ENCODE measurements at places on chromosomes 11 and 22. TPM values are rescaled to one million over a fixed set of nuclear protein-coding genes. Genes with fewer than 3 reads are reported as not detected.
A peak's percentile ranks its signal among the peaks of the same experiment; 100 is the strongest.

The CD3G gene
- 158 TPM for total RNA-seq

The CRYBA4 gene
- not detected for total RNA-seq

The LMO2 gene
- 0.34 TPM for total RNA-seq

The GUCY1A2 gene
- 0.04 TPM for total RNA-seq

The CDHR5 gene
- total RNA-seq = 0.04 TPM

The MPZL2 gene
- not detected for total RNA-seq

The NAV2 gene
- total RNA-seq = not detected

The TMEM45B gene
- total RNA-seq = not detected

- no peak for DNase-seq
Measured at GRCh38 chr11:66922551-66922950, 35.6 kb downstream of the PC start.

GRCh38 chr22:36963302-36963701 is 49.9 kb downstream of the CSF2RB start:
- no peak for DNase-seq

DNA sequence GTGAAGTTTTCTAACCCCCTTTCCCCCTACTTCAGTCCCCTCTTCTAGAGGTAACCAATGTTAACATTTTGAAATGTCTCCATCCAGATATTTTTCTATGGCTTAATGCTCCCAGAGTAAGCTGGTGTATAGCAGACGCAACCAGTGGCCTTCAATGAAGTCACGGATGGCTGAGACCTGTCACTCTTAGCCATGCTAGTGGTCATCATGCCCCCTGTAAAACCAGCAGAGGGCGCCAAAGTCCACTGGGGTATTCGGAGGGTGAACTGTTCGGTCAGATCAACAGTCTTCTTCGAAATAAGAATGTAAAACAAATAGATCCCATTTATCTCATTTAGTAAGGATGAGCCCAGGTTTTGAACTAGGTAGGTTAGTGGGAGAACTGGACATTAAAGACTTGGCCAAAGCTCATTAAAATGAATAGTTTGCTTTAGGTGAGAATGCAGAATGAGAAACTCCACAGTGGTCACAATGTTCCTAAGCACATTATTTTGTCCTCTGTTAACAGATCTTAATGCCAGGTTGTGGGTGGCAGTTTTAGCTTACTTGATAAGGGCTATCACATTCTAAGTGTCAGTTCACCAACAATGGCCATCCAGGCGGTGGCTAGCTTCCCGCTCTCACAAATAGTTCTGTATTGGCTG is 8.6 kb upstream of the MMP8 start:
- DNase-seq = peak; percentile 93

DNA sequence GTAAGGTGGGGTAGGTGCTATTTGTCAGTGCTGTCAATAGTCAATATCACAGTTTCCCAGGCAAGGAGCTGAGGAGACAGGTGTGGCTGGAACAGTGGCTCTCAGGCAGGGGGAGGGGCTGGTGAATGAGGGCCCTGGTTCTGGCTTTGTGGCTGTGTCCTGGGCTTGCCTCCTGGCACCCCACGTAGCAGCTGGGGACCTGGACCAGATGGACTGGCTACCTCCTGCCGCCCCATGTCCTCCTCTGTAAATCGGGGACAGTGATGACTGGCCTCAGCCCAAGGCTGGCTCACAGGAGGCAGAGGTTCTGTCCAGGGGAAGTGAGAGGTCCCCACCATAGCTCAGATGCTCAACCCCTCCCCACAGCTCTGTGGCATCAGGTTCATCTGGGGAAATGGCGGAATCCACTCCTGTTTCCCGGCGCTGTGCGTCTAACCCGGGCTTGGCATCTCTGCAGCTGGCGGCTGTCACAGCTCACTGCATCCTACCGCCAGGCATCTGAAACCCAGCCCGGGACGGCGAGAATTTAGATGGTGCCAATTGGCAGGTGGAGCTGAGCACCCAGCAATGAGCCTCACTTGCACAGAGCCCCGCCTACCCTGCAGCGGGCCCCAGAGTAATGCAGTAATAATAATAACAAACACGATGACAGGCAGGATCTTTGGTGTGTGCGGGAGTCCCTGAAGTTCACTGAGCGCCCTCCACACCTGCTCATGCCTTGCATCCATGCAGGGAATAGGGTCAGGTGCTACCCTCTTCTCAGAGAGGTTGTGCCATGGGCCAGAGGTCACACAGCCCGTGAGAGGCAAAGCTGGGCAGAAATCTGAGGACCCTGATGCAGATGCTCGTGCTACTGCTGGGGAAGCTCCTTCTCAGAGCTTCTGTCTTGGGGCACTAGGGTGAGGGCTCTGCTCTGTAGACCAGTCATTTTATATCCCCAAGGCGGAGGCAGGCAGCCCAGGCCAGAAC is 27.8 kb upstream of the SHISAL1 start:
- no peak for DNase-seq

- no peak for DNase-seq
Measured at GRCh38 chr11:97883086-97883485, 1137.7 kb upstream of the CNTN5 start.

- peak; percentile 89 for DNase-seq
Measured at GRCh38 chr22:40898850-40899357, 37.0 kb upstream of the DNAJB7 start.

DNA sequence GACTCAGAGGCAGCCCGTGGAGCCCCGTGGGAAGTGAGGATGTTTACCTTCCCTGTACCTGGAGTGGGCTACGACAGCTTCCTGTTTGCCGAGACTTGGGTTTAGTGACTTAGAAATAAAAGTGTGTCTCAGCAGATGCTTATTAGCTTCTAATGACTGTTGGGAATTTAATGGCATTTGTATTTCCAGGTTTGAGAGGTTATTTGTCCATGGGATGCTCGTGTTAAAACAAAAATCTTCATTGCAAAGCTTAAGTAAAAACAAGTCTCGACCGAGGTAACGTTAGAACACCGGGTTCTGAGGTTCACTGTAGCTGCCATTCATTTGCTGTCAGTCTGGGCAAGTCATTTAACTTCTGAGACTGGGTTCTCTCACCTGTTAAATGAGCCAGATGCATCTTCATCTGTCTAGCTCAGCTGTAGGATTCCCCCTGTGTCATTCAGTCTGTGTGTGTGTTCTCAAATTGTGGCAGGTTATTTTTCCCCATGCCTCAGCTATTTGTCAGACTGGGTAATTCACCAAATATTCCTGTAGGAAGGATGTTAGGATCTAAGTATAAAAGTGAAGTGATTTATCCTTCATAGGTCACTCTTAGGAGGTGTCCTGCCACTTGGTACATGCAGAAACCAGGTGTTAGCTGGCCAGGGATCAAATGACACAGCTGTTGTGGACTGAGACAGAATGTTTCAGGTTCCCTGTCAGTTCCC is 791 bp downstream of the EI24 start:
- peak; percentile 49 for DNase-seq

GRCh38 chr11:107257710-107258109 is 199.9 kb downstream of the CWF19L2 start:
- no peak for DNase-seq

DNA sequence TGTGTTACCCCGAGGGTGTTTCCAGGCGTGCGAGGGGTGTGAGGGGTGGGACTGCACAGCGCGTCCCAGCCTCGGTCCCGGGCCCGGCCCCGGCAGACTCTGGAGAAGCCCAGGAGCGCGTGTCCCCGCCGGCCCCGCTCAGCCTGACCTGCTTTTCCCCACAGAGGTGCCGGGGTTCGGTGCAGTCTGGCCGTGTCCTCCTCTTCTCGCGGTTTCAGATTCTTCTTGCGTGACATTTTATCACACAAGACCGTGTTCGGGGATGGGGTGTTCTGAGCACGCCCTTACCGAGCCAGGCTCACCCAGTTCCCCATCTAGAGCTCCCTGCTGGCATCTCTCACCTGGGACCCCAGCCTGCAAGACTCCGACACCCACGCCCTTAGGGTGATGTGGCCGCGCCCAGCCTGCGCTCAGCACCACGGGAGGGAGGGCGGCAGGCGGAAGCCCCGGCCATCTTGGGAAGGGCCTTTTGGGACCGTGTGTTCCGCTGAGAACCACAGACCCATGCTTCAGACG is 775.6 kb downstream of the BRD1 start:
- no peak for DNase-seq

GRCh38 chr11:134392953-134393615 is 19.0 kb downstream of the B3GAT1 start:
- no peak for DNase-seq

DNA sequence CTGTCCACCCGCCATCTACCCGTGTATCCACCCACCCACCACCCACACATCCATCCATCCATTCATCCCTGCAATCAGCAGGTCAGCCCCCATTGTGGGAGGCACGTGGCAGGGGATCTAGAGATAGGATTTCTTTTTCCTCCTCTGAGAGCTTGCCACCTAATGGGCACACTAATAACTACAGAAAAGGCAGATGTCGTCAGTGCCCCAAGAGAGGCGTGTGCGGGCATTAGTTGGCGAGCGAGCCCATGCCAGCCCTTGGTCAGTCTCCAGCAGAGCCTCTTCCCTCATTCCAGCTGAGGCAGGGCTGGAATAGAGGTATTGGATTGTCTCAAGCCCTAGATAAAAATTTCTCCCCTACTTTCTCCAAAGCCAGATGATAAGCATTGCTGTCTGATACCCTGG is 9.7 kb downstream of the USP2 start:
- peak; percentile 72 for DNase-seq

GRCh38 chr11:3370311-3370870 is 8.6 kb downstream of the ZNF195 start:
- peak; percentile 2 for DNase-seq

DNA sequence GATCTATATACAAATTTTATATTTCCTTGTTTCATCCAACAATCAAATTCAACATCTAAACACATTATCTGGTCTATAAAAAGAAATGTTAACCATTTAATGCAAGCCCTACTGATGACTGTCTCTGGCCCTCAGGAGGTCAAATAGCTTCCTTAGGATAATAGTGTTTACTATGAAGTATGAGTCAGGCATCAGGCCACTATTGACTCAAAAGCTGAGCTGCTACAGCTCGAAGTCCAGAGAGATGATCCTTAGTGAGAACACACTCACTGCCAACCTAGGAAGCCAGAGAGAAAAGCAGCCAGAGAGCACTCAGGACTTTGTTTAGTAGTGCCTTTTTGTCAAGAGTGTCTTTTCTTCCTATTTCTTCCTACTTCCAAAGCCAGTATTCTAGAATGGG is 171.8 kb downstream of the SOX6 start:
- DNase-seq = no peak

GRCh38 chr11:31798057-31798553 is 13.0 kb downstream of the PAX6 start:
- no peak for DNase-seq

DNA sequence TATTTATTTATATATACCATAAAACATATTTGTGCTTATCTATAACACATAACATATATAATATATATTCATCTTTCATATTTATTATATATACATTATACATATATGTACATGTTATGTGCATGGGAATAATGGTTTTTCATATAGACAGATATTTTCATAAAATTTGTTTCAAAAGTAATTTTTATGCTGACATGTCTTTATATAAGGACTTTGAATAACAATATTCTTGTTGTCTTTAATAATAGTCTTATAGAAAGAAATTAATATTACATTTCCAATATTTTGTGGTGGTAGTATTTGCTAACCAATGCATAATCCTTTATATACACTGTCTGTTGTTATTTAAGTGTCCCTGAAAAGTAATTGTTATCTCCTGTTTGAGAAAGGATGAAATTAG is 49.6 kb downstream of the GRM5 start:
- no peak for DNase-seq

DNA sequence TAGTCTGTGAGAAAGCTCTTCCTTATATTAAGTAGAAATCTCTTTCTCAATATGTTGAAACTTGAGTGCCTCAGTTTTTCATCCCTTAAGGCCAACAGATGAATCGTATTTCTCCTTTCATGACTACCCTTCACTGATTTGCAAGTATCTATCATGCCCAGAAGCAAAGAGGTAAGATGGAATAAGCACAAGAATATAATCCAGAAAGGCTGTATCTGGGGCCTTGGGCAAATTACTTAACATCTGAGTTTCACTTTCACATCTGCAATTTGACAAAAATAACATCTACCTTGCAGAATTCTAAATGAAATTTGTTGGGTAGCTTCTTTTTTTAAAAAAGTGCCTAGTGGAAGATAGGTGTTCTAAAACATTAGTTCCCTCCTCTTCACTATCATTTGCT is 552.4 kb upstream of the ANO5 start:
- DNase-seq = peak; percentile 94

GRCh38 chr11:31433851-31434250 is 64.2 kb downstream of the DNAJC24 start:
- DNase-seq = no peak

- no peak for DNase-seq
Measured at GRCh38 chr22:27662359-27663301, 138.9 kb downstream of the MN1 start.
